Vagina (tissue), 2 donors: ENCODE measurements at places on chromosomes 12 and 14. TPM values are rescaled to one million over a fixed set of nuclear protein-coding genes. Genes with fewer than 3 reads are reported as not detected.

The RNASE7 gene
- 18.2 TPM for total RNA-seq

The ZC2HC1C gene
- total RNA-seq: not detected

The NANOG gene
- 13.3 TPM for total RNA-seq

The HHIPL1 gene
- total RNA-seq: 5.9 TPM

DNA sequence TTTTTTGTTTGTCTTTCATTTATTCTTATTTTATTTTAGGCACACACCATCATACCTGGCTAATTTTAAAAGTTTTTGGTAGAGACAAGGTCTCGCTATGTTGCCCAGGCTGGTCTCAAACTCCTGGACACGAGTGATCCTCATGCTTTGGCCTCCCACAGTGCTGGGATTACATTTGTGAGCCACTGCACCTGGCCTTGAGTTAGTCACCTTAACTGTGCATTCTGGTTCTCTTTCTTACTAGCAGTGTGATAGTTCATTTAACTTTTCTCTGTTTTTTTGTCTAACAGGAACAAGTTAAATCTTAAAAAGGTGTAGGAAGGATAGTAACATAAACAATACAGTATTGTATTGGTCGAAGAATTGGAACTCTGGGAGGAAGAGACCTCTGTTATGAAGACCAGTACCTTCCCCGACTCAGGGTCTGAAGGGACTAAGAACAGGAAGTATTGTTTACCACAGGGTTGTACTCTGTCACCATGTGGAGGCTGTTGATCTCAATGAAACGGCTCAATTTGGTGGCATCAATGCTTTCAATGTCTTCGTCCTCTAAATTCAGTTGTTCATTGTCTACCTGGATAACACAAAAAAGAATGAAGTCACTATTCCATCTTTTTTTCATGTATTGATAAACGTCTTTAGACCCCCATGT, 17.7 kb downstream of the ERP27 start:
- no peaks in the 10 kb centered on the region for H3K4me1 ChIP-seq
- no peaks in the 10 kb centered on the region for H3K36me3 ChIP-seq
- no peak overlapping the region for H3K27ac ChIP-seq
- H3K27me3 ChIP-seq: no peaks in the 10 kb centered on the region
- H3K4me3 ChIP-seq: no peak overlapping the region

GRCh38 chr14:64930085-64930843, 12.3 kb downstream of the GPX2 start:
- H3K4me1 ChIP-seq: no peaks in the 10 kb centered on the region
- DNase-seq: no peak
- no peak overlapping the region for H3K4me3 ChIP-seq
- peaks cover 28% of the 10 kb centered on the region for H3K36me3 ChIP-seq

- H3K27ac ChIP-seq: peak overlapping the region; percentile 39
- DNase-seq: no peak
- peaks cover 47% of the 10 kb centered on the region for H3K36me3 ChIP-seq
- H3K4me3 ChIP-seq: no peak overlapping the region
- H3K4me1 ChIP-seq: no peaks in the 10 kb centered on the region
Measured at GRCh38 chr12:124466216-124467128, 100.9 kb downstream of the NCOR2 start.

- no peaks in the 10 kb centered on the region for H3K27me3 ChIP-seq
- peaks cover 26% of the 10 kb centered on the region for H3K4me1 ChIP-seq
- H3K27ac ChIP-seq: peak overlapping the region; percentile 98
- no peak for DNase-seq
- H3K4me3 ChIP-seq: peak overlapping the region; percentile 97
Measured at GRCh38 chr14:34628681-34629135, 1.2 kb downstream of the SNX6 start.

DNA sequence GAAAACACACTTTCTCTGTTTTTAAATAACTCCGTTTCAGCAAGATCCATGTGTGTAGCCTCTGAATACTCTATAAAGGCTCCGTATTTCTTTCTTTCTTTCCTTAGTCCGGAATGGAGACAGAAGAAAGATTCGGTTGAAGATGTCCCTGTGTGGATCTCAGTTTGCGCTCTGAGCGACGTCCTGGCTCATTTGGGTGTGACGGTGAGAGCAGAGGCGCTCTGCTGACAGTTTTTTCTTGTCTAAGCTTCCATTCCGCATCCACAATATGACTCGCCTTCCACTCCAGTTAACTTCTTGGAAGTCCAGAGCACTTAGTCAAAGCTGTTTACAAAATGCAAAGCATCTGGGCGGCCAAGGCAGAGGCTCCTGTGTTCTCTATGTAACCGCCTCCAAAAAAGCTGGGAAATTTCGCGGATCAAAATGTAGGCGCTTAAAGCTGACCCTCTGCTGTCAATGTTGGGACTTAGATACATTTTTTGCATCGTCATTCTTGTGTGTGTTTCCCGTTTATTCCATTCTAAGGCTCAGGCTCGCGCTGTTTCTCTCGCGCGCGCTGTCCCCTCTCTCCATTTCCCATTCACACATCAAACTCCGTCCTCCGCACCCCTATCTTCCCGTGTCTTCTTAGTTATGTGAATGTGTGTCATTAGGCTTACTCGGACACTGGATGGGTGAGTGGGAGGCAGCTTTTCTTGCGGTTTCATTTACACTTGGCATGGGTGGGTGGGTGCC, 880 bp upstream of the FLRT2 start:
- peak overlapping the region; percentile 76 for H3K4me3 ChIP-seq
- H3K36me3 ChIP-seq: no peaks in the 10 kb centered on the region
- no peaks in the 10 kb centered on the region for H3K27me3 ChIP-seq
- DNase-seq: no peak
- H3K27ac ChIP-seq: peak overlapping the region; percentile 81

GRCh38 chr14:71054706-71055105, 147.4 kb downstream of the PCNX1 start:
- H3K27me3 ChIP-seq: no peaks in the 10 kb centered on the region
- H3K36me3 ChIP-seq: peaks cover 31% of the 10 kb centered on the region

- H3K27me3 ChIP-seq: no peaks in the 10 kb centered on the region
- H3K4me3 ChIP-seq: no peak overlapping the region
- H3K27ac ChIP-seq: no peak overlapping the region
- DNase-seq: no peak
Measured at GRCh38 chr14:77589099-77589498, 27.3 kb downstream of the SPTLC2 start.

GRCh38 chr12:52805739-52806138, 8.2 kb downstream of the KRT4 start:
- no peaks in the 10 kb centered on the region for H3K36me3 ChIP-seq
- H3K4me1 ChIP-seq: peaks cover 1% of the 10 kb centered on the region
- H3K4me3 ChIP-seq: no peak overlapping the region
- H3K27me3 ChIP-seq: no peaks in the 10 kb centered on the region
- no peak for DNase-seq

GRCh38 chr14:76307786-76308780, 67.9 kb upstream of the ESRRB start:
- H3K4me3 ChIP-seq: no peak overlapping the region
- H3K27ac ChIP-seq: no peak overlapping the region
- H3K4me1 ChIP-seq: no peaks in the 10 kb centered on the region

- H3K36me3 ChIP-seq: no peaks in the 10 kb centered on the region
- peak overlapping the region; percentile 92 for H3K27ac ChIP-seq
- DNase-seq: no peak
- no peaks in the 10 kb centered on the region for H3K27me3 ChIP-seq
- H3K4me1 ChIP-seq: peaks cover 35% of the 10 kb centered on the region
Measured at GRCh38 chr12:50402264-50403000, 1.7 kb downstream of the LARP4 start.
